Heart left ventricle (tissue), 16 donors: ENCODE measurements at places on chromosomes 11 and 22. TPM values are rescaled to one million over a fixed set of nuclear protein-coding genes. Genes with fewer than 3 reads are reported as not detected.

The TH gene
- total RNA-seq, result not detected

The MN1 gene
- 7.7 TPM for total RNA-seq

The YWHAH gene
- 64.0 TPM for total RNA-seq

- no peak for DNase-seq
These were observed 2.1 kb downstream of the ZP1 start for GRCh38 chr11:60869451-60869825.

GRCh38 chr11:113006896-113007445 is 45.8 kb downstream of the NCAM1 start:
- no peak for DNase-seq

DNA sequence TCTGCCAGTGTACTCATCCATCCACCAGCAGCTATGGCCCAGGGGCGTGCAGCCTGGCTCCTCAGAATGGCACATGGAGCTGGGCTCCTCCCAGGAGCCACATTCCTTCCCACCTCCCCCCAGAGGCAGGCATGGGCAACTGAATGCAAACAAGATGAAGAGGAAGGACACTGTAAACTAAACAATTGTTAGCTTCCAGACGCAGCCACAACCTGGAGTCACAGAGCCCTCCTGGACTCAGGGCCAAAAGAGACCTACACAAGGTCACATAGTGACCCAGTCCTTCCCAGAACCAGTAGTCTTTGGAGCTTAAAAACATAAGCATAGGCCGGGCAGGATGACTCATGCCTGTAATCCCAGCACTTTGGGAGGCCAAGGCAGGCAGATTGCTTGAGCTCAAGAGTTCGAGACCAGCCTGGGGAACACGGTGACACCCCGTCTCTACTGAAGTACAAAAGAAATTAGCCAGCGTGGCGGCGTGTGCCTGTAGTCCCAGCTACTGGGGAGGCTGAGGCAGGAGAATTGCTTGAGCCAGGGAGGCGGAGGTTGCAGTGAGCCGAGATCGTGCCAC is 30.7 kb upstream of the CLDN5 start:
- no peak for DNase-seq
